Activated T-cell treated with anti-CD3 and anti-CD28 coated beads for 1 hour (primary cell): ENCODE measurements at places on chromosomes 2 and 18.

- DNase-seq, result no peak
Observed at GRCh38 chr18:40041951-40042350, 1913.1 kb upstream of the PIK3C3 start.

- no peak for DNase-seq
Observed at GRCh38 chr18:64097497-64097896, 51.4 kb downstream of the LINC00305 start.

GRCh38 chr2:102269200-102269524, 42.2 kb upstream of the IL1RL1 start:
- no peak for DNase-seq

DNA sequence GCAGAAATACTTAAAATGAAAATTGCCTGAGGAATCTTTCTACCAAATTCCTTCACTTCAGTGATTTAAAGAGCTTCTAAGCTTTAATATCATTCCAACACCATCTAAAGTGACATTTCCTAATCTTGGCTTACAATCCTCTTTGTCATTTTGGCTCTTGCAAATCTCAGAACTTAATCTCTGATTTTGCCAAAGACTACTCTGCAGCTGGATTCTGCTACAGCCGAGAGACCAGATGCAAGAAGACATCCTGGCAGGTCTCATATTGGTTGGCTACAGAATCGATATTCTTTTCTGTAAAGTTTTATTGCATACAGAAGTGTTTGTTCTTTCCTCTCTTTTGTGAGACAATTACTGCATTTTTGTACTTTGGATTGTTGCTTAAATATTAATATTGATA, 716.5 kb upstream of the LRATD1 start:
- DNase-seq, result no peak

DNA sequence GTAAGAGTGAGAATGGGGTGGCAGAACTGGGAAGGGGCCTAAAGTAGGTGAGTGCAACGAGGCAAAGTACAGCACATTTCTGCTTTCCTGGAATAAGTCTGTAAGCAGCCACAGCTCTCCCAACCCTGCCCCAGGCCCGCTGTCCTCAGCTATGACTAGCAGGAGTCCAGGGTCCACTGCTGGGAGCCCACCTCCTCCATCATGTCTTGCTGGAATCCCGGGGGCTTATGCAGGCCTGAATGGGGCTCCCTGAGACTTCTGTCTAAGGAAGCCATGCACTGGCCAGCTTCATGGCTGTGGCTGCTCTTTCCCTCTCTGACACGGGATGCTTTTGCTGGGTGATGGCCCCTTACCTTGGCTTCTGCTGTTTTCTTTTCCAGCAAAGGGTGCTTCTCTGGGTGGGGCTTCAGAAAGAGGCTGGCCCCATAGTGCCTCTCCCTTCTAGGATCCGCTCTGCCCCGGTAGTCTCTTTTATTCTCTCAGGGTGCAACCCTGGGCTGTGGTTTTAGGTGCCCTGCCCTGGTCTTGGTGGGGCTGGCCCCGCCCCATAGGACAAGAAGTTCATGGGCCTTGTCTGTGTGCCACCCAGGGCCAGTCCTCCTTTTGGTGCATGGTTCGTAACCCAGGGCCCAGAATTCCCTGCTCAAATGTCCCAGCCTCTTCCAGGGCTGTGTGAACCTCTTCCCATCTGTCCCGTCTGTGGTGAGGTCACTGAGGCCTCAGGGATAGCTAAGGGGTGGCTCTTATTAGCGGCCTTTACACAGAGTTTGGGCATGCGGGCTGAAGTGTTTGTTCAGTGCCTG, 33.8 kb upstream of the POLE4 start:
- no peak for DNase-seq

- DNase-seq, result peak; percentile 52
Observed at GRCh38 chr2:12416600-12416999, 300.1 kb upstream of the TRIB2 start.

- DNase-seq, result no peak
Observed at GRCh38 chr2:221205103-221205673, 366.9 kb downstream of the EPHA4 start.

- DNase-seq, result no peak
Observed at GRCh38 chr2:179596018-179596417, 265.4 kb downstream of the ZNF385B start.

- no peak for DNase-seq
Observed at GRCh38 chr2:180604077-180604476, 376.3 kb upstream of the UBE2E3 start.

- DNase-seq, result no peak
Observed at GRCh38 chr2:20999906-21000645, 43.8 kb downstream of the APOB start.

DNA sequence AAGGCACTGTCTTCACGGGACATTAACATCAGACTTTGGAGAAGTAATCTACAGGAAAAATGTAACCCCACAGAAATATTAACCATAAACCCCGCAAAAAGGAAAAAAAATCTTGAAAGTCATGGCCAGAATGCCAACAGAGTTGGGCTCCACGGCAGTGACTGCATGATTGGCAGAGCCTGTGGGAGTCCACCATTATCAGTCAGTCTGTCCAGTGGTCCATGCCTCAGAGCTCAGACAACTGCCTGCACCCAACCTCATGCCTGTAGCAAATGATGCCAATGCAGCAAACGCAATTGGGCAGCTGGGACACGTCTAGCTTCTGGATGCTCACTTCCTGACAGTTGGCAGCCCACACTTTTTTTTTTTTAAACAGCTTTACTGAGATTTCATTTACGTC, 5.1 kb upstream of the PPIG start:
- no peak for DNase-seq

DNA sequence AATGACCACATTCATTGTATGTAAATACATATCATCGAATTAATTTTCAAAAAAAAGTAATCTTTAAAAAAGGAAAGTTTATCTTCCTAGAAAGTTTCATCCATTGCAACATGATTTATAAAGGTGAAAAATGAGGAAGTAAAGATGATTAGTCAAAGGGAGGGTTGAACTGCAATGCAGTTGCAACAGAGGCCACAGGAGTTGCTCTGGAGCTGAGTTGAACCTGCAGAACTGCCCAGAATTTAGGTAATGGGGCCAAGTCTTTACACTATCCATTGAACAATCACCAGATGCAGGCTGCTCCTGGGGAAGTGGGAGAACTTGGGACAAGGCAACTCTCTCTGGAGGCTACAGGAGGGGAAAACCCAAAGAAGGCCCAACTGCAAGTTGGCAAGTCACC, 390.7 kb downstream of the METTL4 start:
- DNase-seq, result no peak

DNA sequence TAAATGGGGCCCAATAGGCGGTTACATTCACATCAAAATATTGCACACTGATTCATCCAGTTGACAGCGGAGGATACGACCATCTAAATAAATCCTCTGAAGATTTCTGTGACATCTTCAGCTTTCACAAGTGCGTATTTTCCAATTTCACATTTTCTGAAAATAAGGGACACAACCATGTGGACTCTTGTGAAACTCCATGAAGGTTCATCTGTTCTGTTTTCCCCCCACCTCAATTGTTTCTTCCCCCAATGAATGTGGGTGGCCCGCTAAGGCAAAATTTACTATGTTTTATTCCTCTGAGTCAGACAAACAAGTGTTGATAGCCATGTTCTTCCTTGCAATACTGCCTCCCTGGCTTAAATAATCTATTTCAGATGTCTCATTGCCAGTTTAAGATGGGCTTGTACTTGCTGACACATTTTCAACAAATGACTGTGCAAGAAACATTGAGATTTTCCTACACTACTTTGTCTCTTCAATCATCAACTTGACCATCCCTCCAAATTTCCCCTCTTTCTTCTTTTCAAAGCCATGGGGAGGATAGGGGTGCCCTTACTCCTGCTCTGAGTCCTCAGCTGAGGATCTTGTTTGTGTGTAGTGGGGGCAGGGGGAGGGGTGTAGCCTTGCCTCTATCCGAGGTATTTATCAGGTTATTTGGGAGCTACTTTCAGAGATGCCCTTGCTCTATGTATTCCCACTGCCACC, 78.2 kb downstream of the BCL11A start:
- DNase-seq, result no peak

- DNase-seq, result no peak
Observed at GRCh38 chr18:44826418-44827259, 146.0 kb downstream of the SETBP1 start.

GRCh38 chr18:35522130-35522959, 24.6 kb upstream of the INO80C start:
- no peak for DNase-seq

- no peak for DNase-seq
Observed at GRCh38 chr2:148209603-148210002, 188.7 kb downstream of the MBD5 start.

- DNase-seq, result no peak
Observed at GRCh38 chr2:219448099-219448775, 13.6 kb downstream of the SPEG start.

DNA sequence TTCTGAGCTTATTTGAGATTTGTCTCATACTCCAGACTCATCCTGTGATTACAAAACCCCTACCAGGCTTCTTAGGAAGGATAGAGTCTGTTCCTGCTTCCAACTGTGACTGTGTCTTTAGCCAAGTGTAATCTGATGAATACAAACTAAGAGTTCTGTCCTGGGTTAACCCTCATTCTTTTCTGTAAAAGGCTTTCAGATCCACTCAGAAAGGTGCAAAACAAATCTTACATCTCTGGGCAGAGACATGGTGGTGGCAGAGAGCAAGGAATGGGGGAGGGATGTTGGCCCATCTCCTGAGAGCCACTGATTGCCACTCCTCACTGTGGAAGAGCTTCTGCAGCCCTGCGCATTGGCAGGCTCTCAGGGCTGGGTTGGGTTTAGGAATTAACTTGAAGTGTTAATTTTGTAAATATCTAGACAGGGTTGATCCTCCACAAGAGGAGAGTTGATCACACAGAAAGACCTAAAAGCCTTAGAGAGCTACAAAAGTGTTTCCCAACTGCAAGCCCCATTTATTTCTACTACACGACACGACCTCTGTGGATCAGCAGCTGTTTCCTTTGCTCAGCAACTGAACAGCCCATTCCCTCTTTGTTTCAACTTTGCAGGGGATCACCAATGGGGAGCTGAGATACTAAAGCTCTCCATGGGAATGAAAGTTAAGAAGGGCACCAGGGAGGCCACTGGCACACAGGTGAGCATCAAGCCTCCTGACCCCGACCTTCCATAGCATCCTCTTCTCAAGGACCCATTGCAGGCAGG, 23.7 kb upstream of the SPTBN1 start:
- no peak for DNase-seq

GRCh38 chr2:105553538-105554196, 154.8 kb upstream of the FHL2 start:
- no peak for DNase-seq

DNA sequence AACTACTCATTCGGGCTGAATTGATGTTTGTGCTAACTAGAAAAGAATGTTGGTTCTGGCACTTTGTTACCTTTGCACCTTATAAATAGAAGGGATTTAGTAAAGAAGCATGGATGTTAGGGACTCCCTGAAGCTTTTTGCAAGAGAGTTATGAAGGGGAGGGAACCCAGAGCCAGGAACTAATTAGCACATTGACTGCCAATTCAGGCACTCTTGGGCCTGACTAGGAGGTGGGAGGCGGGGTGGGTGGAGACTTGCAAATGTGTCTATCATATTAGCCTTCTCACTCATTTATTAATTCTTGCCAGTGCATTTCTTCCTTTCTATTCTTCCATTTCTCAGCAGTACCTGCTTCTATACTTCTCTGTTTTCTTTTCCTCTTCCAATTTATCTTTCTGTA, 1022.4 kb downstream of the TMEM182 start:
- DNase-seq, result no peak

GRCh38 chr2:203689426-203690116, 16.9 kb upstream of the CD28 start:
- DNase-seq, result no peak

- no peak for DNase-seq
Observed at GRCh38 chr2:200475795-200476194, 34.1 kb downstream of the KCTD18 start.

DNA sequence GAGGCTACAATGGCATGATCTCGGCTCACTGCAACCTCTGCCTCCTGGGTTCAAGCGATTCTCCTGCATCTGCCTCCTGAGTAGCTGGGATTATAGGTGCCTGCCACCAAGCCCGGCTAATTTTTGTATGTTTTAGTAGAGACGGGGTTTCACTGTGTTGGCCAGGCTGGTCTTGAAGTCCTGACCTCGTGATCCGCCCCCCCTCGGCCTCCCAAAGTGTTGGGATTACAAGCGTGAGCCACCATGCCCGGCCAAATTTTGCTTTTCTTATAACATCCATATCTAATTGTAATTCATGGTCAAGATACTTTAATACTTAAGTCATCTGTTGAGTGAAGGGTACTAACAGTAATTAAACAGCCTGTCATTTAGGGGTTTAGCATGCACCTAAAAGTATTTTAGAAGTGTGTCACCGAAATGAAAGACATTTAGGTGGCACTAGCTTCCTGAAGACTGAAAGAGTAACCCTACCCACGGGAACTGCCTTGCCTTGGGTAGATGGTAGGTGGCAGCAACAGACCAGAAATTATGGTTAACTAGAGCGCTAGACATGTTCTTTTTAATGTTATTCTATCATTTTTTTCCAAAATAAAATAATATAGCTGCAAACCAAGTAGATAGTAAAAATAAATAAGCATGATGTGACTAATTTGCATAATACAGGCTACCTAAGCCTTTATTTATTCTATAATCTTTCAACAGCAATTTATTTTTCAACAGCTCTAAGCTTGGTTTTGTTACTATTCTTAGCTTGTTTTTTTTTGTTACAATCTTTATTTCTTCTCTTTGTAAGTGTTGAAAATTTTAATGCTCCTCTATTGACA, 8.6 kb upstream of the ACYP2 start:
- peak; percentile 12 for DNase-seq

GRCh38 chr2:230601510-230601909, 111.1 kb upstream of the CAB39 start:
- DNase-seq, result no peak

DNA sequence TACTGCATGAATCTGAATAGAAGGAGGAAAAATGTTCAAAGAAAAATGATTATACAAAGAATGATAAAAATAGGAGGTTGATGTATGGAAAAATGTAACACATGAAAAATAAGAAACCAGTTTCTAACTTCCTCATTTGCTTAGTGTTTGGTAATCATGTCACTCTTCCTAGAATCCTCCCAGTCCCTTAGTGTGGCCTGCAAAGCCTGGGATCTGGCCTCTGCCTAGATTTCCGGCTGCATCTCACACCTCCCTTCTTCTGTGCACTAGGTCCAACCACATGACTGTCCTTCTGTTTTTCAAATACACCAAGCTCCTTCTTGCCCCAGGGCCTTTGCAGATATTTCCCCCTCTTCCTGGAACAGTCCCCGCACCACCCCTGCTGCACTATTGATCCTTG, 76.8 kb upstream of the RBMS1 start:
- DNase-seq, result no peak

- DNase-seq, result no peak
Observed at GRCh38 chr2:147015591-147015990, 829.2 kb upstream of the ACVR2A start.

GRCh38 chr2:136905779-136906178, 140.4 kb downstream of the THSD7B start:
- DNase-seq, result no peak

- no peak for DNase-seq
Observed at GRCh38 chr2:23745068-23745725, 181.7 kb downstream of the ATAD2B start.

- no peak for DNase-seq
Observed at GRCh38 chr2:232979871-232980461, 33.1 kb downstream of the NGEF start.

GRCh38 chr18:567122-567521, 13.1 kb upstream of the CETN1 start:
- DNase-seq, result no peak
